ENCODE measurements at places on chromosomes 3 and 15.

DNA sequence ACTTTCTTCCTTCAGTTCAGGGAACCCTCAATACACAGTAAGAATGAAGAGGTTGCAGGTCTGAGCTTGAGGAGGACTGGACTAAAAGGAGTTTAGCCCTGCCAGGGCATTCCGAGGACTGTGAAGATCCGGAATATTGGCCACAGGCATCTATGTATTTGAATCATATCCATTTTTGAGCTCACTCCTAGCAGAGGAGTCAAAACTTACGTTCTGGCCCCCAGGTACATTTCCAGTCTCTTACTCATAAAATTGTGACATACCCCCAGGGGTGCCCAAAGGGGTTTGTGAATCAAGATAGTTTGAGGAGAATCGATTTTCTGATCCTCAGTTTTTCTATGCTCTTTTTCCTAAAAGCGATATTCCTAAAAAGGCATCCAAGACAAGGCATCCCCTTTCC, 27.6 kb upstream of the SRP14 start:
- DNase-seq: no peak

- peak; percentile 98 for DNase-seq
These were observed at the start of gene CCDC13 for GRCh38 chr3:42772670-42773408. Gene CCDC13, minus strand, starts transcription at chr3:42773253. Its CDS starts 14,908 bp downstream, at chr3:42758345.

- peak; percentile 96 for DNase-seq
These were observed at the start of gene FANCD2 for GRCh38 chr3:10026084-10026890. Gene FANCD2, plus strand, starts transcription at chr3:10026437. Its CDS starts 2,221 bp downstream, at chr3:10028658.

DNA sequence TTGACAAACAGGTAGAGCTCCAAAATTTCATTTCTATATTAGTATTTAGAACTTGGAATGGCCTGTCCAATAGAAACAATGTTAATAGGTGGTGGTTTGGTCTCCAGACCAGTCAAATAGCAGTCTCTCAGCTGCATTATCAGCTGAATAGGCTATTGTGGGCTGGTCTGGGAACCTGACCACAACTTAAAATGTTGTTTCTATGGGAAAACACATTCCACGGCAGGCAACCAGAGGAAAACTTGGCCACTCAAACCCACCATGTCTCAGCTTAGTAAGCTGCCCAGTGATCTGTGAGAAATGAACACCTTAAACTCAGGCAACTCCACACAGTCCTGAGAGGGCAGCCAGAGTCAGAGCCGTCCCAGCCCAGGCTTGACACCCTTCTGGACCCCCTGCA, 20.4 kb downstream of the FBN1 start:
- DNase-seq: no peak

DNA sequence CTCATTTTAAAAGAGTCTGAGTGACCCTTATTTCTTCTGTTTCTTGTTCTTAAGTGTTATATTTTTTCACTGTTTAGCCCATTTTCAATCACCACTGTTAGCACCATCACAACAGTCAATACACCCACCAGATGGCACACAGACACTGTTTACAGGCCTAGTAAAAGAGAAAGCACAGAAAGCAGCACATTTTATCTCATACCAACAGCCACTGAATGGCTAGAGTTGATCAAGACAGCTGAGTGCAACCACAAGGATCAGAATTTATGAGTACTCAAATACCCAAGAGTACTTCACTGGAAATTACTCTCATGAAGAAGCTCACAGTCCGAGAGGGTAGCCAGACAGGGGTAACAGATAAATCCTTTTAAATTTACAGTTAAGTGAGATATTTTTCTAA, 127.0 kb downstream of the TFDP2 start:
- peak; percentile 18 for DNase-seq

DNA sequence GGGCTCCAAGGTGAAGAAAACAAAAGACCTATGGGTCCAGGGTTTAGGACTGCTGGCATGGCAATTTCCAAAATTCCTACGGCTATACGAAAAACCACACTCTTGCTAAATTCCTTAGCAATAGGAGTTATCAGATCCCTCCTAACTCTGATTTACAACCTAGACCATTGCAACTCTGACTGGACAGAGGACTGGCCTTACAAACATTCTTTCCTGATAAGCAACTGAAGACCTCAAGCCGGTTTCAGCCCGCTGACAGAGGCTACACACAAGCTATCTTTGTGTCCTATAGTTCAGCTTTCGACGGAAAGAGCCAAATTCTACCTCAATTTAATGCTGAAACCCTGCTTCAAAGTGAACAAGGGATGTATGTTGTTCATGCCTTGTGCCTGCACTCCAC, 38.3 kb upstream of the AGBL1 start:
- no peak for DNase-seq

DNA sequence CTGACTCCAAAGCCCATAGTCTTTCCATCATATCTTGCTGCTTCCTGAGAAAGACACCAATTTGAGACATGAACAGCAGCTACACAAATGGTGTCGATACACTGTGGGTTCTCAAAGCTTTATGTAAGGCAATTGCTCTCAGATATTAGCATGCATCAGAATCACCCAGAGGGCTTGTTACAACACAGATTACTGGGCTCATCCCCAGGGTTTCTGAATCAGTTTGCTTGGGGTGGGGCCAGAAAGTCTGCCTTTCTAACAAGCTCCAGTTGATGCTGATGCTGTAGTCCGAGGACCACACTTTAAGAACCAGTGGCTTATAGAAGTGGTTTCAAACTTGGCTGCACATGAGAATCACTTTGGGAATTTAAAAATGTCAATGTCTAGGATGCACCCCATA, 86.5 kb downstream of the SEMA6D start:
- no peak for DNase-seq

- no peak for DNase-seq
These were observed 10.6 kb upstream of the PCSK6 start for GRCh38 chr15:101499863-101500713.

- DNase-seq: peak; percentile 48
These were observed 41.0 kb downstream of the DGKG start for GRCh38 chr3:186320862-186321568.

GRCh38 chr3:55728461-55729100, 241.5 kb upstream of the WNT5A start:
- no peak for DNase-seq

DNA sequence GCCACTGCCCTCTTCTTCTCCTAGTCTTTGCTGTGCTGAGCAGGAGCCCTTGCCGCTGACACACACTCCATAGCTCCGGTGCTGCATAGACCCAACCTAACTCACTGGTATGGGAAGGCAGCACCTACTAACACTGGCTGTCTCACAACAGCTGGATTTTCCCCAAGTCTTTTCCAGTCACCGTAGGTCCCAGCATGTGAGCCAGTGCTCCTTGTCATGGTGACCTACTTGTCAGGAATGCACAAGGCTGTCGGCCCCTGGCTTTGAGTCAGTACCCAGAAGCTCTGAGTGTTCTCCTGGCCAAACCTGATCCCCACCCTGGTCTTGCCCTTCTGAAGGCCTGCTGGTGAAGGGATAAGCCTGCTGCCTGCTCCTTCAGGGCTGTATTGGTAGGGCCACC, 25.7 kb downstream of the AMOTL2 start:
- no peak for DNase-seq

- DNase-seq: no peak
These were observed 118.4 kb upstream of the TPRG1 start for GRCh38 chr3:189053322-189053721.

DNA sequence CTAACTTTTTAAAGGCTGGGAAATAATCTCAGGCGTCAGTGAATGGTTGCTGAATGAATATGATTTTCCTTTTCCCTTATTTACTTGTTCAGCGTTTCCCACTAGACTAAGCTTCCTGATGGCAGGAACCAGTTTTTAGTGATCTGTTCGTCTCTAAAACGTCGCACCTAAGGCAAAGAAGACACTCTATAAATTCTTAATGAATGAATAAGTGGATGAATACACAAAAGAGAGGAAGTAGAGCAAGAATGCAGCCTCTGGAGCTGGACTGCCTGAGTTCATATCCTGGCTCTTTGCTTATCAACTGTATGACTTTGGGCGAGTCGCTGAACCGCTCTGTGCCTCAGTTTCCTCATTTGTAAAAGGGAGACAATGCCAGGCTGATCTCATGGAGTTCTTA, 38.7 kb downstream of the WNT7A start:
- no peak for DNase-seq

- no peak for DNase-seq
These were observed 14.3 kb downstream of the SIAH2 start for GRCh38 chr3:150748684-150749047.

GRCh38 chr3:46871222-46871621, 6.3 kb upstream of the PTH1R start:
- DNase-seq: no peak
